ENCODE measurements at places on chromosomes 12 and 14. TPM values are rescaled to one million over a fixed set of nuclear protein-coding genes. Genes with fewer than 3 reads are reported as not detected.

PROX2 gene
- total RNA-seq = not detected

CACNA2D4 gene
- not detected for total RNA-seq

RNF212B gene
- not detected for total RNA-seq

SLC2A13 gene
- 3.2 TPM for total RNA-seq

ANKS1B gene
- 0.98 TPM for total RNA-seq

PMEL gene
- total RNA-seq = 0.35 TPM

BEST3 gene
- 0.55 TPM for total RNA-seq

LYZ gene
- total RNA-seq = not detected

AHNAK2 gene
- 25.0 TPM for total RNA-seq

WSCD2 gene
- total RNA-seq = not detected

PLBD1 gene
- total RNA-seq = 0.87 TPM

TEX52 gene
- not detected for total RNA-seq

AKAP5 gene
- 0.58 TPM for total RNA-seq

SFSWAP gene
- total RNA-seq = 64.3 TPM

AVPR1A gene
- not detected for total RNA-seq

CMA1 gene
- total RNA-seq = not detected

KRT5 gene
- not detected for total RNA-seq

FERMT2 gene
- total RNA-seq = 29.1 TPM

RERGL gene
- total RNA-seq = not detected

SALL2 gene
- total RNA-seq = 4.1 TPM

FOXN4 gene
- total RNA-seq = not detected

MGP gene
- total RNA-seq = 2.1 TPM

CMTM5 gene
- not detected for total RNA-seq

IFI27 gene
- 4.3 TPM for total RNA-seq

GPR65 gene
- total RNA-seq = not detected

AKAP3 gene
- 1.9 TPM for total RNA-seq

CD69 gene
- 0.75 TPM for total RNA-seq

BDKRB2 gene
- 0.07 TPM for total RNA-seq

PSMB11 gene
- total RNA-seq = not detected

KRT79 gene
- 0.46 TPM for total RNA-seq

SLCO1B3 gene
- 14.2 TPM for total RNA-seq

ANO2 gene
- not detected for total RNA-seq

CHMP4A gene
- total RNA-seq = 58.3 TPM

MUCL1 gene
- not detected for total RNA-seq

RBM25 gene
- 53.2 TPM for total RNA-seq

LIN7A gene
- total RNA-seq = not detected

TBX3 gene
- 89.4 TPM for total RNA-seq

CNTN1 gene
- not detected for total RNA-seq

CGRRF1 gene
- total RNA-seq = 31.3 TPM

ZDHHC22 gene
- 0.15 TPM for total RNA-seq

OTX2 gene
- total RNA-seq = not detected

PLEKHH1 gene
- 6.2 TPM for total RNA-seq

BCL11B gene
- 0.73 TPM for total RNA-seq

FGF23 gene
- total RNA-seq = not detected

All from PC-3 (cell line).